ENCODE measurements at places on chromosomes 7 and 10.

DNA sequence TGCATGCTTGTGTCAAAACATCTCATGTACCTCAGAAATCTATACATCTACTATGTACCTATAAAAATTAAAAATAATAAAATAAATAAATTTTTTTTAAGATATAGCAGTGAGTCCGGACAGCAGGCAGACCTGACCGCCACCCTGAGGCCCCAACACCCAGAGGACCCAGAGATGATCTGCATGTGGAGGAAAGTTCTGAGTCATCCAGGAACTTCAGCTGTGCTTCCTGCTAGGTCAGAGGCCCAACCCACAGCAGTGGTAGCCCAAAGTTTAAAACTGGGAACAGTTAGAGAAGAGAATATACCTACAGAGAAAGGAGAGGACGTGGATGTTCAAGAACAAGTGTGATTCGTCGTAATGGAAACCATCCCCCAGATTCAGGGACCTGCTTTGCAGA is 683.7 kb upstream of the NRP1 start:
- no peak for DNase-seq

DNA sequence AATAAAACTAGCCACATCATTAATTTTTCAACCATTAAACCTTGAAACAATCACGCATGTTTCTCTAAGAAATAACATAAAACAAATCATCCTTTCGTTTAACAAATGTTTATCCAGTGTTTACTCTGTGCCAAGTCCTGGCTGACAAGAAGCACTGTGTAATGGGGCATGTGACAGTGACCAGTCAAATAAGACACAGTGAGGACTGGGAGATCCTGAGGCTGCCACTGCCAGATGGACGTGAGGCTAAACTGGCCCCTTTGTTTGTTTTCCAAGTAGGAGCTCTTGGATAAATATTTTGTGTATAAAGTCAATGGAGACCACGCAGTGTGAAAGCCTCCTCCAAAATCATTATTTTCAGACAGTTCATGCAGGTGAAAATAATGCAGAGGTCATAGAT is 626.2 kb downstream of the SUGCT start:
- no peak for DNase-seq

DNA sequence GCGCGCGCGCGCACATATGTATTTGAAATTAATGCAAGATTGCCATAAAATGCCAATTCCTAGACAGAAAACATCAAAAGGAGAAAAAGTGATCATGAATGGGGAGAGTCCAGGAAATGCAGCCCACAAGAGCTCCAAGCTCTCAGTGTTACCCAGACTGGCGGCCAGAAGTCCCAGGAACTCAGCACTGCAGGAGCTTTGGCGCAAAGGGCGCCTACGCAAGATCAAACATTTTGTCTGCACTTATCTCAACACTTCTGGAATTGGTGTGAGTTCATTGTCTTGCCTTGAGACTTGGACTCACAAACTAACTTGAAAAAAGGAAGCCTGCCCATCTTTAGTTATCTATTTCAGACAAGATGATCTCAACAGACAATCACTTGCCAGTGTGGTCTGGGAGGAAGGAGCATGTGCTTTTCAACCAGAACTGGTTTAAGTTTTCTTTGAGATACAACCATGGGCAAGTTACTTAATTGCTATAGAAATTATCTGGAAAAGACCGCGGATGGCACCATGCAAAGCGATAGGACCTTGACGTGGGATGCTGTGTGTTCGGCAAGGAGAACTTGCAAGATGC is 77.2 kb downstream of the KIAA1549 start:
- DNase-seq, result no peak

- DNase-seq, result no peak
Measured at GRCh38 chr10:13395540-13395939, 47.4 kb upstream of the SEPHS1 start.

- no peak for DNase-seq
Measured at GRCh38 chr7:7202375-7202720, 20.0 kb downstream of the C1GALT1 start.

Data from T-helper 9 cell (primary cell).